HL-60 (cell line): ENCODE measurements at places on chromosomes 12 and 14.

- DNase-seq: peak; percentile 39
These were observed 15.9 kb downstream of the ZNF641 start for GRCh38 chr12:48334808-48335207.

DNA sequence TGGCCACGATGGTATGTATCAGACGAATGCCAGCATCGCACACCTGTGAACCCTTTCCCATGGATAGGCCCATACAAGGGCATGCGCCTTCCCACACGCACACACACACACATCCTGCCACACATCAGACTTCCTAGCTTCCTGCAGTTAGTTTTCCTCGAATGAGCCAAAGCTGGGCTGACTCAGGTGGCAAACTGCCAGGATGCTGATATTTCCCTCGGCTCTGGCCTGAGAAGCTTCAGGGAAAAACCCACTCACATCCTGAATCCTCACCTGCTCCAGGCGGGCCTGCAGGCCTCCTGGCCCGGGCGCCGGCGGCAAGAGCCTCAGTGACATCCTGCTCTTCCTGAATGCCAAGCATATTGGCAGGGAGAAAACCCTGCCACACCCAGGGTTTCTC, 22.4 kb downstream of the CALM1 start:
- no peak for DNase-seq

GRCh38 chr14:30243805-30244204, 315.2 kb upstream of the G2E3 start:
- DNase-seq: no peak

GRCh38 chr14:61468063-61468825, 146.9 kb downstream of the PRKCH start:
- no peak for DNase-seq

- no peak for DNase-seq
These were observed 124.8 kb downstream of the GLT1D1 start for GRCh38 chr12:128978067-128978466.

GRCh38 chr14:104105071-104105821, 19.7 kb downstream of the ASPG start:
- no peak for DNase-seq

DNA sequence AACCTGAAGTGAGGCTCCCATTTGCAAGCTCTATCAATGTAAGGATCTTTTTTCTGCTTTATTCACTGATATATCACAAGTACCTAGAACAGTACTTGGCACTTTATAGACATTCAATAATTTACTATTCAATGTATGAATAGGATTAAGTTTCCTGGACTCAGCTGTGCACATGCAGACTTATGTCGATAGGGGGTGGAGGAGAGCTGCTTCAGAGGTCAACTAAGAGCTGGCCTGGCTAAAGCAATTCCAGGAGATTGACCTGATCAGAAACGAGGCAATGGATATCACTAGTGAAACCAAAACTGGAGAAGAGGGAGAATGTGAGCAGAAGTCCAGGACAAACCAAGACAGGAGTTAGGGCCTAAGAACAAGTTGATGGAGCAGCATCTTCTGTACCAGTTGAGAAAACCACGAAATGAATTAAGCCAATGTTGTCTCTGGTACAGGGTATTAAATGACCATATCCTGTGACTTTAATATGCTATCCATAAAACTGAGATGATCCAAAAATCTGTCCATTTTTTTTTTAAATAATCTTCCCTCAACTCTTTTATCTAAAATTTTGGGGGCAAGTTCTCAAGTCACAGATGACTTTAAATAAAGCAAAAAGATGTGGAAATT, 169.2 kb downstream of the PIK3C2G start:
- no peak for DNase-seq

DNA sequence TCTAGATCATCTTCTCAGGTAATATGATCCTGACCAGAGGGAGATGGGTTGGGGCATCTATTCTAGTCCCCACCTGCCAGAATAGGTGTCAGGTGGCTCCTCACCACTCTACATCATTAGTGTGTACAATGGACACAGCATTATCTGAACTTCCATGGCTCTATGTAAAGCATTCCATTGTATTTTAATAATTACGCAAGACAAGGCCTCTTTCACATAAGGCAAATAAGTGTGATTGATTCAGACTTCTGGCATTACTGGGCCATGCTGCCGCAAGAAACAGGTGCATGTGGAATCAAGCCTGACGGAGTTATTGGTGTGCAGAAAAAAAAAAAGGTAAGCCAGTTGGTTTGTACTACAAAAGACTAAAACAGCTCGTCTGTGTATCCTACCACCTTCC, 3.1 kb upstream of the DDHD1 start:
- no peak for DNase-seq

DNA sequence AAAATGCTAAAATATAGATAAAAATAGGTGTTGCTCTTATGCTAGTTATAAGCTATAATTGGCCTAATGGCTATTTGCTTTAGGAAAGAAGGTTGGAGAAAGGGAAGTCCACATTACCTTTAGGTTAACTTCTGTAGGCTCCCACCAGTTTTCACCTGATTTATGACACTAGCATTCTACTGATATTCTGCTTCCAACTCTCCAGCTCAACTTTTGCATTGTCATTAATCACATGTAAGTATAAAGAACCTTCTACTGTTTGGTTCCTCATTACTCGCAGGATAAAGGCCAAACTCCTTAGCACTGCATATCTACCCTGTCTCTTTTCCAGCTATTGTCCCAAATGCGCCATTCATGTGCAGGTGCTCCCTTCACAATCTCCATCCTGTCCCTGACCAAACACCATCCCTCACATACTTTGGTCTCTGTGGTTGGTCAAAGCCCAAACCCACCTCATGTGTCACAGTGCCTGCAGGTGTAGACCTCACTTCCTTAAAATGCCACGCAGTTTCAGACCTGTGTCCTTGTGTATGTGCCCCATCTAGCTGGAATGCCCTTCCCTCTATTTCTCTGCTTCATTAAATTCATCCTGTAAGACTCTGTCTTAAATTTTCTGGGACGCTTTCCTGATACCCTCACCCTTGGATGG, 3.3 kb downstream of the DDHD1 start:
- no peak for DNase-seq

DNA sequence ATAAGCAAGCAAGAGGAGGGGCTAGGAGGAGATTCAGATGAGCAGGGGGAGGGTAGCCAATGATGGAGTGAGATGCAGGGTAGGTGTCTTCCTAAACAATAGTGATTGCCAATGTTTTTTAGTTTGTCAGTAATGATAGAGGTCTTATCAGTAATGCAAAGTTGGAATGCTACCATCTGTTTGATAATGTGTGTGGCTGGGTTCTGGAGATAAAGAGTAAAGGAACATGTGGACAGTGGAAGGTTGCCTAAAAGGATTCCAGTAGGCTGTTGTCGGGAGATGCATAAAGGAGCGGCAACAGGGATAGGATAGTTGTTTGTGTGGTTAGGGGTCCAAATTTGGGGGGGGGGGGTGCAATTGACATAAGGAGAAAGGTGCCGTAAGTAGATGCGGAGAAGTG, 52.5 kb downstream of the TESPA1 start:
- no peak for DNase-seq

DNA sequence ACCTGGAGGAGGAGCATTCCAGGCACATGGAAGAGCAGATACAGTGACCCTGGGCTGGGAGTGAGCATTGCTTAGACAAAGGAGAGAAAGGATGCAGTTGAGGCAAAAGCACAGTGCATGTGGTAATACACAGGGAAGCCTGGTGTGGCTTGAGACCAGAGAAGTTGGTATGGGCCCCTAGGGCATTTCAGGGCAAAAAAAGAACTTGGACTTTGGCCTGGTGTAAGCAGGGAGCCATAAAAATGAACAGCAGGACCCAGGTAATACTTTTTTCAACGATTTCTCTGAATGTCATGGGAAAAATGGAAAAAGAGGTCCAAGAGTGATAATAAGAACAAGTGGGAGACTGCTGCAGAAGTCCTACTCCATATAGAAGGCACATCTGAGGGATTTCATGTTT, 163.9 kb downstream of the ASCL4 start:
- DNase-seq: no peak

- DNase-seq: no peak
These were observed 656.1 kb upstream of the NOVA1 start for GRCh38 chr14:27253966-27254365.

DNA sequence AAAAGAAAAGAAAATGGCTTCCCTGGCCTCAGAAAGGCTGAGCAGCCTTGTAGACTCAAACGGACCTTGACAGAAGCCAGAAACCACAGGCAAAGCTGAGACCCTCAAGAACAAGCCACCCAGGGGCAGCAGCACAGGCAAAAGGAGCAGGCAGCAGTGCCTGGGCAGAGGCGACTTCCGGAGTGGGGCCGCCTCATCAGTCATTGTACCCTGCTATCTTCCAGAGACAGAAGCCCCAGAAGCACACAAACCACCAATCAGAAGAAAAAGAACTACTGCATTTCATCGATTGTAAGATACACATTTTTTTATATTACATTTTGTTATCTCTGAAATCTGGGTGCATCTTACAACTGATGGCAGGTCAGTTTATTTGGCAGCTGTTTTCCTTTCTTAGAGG, 58.2 kb upstream of the ZFP36L1 start:
- DNase-seq: no peak

GRCh38 chr12:21054334-21054733, 76.7 kb upstream of the SLCO1B1 start:
- no peak for DNase-seq

DNA sequence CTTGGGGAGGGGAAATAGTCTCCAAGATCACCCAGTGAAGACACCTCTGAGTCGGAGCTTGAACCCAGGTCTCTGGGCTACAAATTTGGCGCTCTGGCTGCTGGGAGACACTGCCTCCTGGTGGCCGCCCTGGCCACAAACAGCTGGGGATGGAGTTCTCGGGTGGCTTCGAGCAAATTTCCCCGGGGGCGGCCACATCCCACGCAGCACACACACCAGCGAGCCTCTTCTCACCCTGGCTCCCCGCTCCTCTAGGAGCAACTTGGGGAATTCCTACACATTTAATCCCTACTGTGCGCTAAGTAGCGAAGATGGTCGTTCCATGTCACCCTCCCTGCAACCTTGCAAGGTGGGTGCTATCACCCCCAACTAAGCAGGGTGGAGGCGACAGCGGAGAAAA, 66.2 kb upstream of the BEGAIN start:
- no peak for DNase-seq

DNA sequence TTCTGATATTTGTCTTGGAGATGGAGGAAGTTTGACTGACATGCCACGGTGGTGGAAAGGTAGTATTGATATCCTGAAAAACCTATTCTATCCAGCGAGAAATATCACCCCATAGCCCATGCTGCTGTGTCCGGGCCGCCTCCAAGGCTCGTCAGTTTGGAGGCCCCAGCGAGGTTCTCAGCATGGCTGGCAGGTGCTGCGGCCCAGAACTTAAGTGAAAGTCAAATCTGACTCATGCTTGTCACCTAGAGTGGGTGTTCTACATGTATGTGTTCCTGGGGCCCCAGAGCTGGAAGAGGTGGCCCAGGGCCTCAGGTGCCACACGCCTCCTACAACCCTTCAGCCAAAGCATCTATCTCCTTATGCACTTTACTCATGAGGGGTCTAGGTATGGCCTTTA, 92.9 kb downstream of the GCH1 start:
- DNase-seq: no peak

- no peak for DNase-seq
These were observed 185.9 kb downstream of the ITPR2 start for GRCh38 chr12:26647088-26647487.

DNA sequence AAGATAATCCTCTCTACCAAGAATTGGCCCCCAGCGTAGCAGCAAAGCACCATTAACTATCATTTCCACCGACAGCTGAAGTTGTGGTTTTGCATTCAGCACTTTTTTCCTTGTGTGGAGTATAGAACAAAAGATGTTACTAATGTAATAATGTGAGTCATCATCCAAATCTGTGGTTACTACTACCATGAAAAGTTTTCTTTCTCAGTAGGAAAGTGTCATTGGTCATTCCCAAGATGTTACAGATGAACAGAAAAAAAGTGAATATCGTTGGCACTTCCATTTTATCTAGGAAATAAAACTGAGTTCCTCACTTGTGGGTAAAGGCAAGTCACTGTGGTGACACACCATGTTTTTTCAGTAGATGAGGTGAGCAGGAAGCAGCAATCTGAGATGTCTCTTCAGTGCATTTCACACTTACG, 30.3 kb upstream of the IFNG start:
- DNase-seq: no peak

GRCh38 chr14:22375321-22375930, 213.6 kb downstream of the DAD1 start:
- DNase-seq: peak; percentile 26

- DNase-seq: no peak
These were observed 474.6 kb downstream of the PRKD1 start for GRCh38 chr14:29453045-29453444.

DNA sequence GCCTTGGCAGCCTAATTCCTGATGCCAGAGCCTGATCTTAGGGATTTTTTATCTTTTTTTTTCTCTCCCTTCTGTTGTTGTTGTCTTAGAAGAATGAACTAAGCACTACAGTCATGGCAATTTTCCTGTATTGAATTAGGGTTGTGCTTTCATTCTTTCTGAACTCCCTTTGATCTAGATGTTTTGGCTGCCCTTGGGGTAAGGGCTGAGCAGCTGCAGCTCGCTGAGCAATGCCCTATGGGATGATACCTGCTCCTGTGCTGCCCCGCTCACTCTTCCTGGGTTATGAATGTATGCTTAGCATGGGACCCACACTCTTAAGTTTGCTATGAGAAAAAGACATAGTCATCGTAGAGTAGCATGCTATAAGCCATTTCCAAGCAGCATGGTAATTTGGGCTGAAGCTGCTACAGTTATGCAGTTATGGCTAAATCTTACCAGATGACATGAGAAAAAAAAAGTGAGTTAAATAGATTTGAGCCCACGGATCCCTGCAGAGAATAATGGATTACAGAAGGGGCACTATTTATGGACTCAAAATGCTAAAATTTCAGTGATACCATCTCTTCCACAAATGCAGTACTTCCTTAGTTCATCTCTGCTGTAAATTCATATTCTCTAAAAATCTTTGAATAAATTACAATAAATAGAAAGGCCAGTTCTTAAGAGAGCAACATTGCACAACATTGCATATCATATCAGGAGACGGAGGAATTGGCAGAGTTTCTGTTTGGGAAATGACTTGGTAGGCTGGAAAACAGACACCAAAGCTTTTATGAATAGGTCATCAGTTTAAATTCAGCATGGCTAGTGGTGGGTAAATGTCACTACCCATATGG, 79.2 kb upstream of the PTHLH start:
- DNase-seq: no peak

DNA sequence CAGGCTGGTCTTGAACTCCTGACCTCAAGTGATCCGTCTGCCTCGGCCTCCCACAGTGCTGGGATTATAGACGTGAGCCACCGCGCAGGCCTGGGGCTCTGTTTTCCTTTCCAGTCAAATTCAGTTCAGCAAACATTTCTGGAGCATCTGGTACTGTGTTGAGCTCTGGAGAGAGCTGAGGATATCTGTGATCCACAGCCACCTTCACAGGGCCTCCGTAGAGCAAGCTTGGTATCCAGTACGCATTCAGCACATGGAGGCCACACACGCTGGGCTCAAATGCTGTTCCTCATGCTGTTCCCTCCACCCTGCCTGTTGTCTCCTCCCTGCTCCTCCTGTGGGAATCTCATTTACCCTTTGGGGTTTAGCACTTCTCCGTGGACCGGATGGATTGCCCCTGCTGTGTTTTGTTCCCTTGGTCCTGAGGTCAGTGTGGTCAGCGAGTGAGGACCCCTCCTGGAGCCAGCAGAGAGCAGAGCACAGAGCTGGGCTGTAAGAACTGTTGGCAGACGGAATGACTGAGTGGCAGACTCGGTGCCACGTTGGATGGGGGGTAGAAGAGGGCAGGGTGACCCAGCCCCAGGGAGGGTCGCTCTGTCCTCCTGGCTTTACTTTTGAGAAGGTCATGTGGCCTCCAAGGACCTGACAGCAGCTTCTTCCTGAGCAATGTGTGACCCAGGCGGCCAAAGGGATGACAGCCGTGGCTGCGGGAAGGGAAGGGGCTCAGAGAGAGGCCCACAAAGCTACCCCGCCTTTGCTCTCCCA, 891 bp downstream of the RPS6KL1 start:
- DNase-seq: no peak

- DNase-seq: no peak
These were observed 24.3 kb downstream of the NCKAP5L start for GRCh38 chr12:49803693-49804450.
